IMR-90 (cell line): ENCODE measurements at places on chromosomes 1 and 21. TPM values are rescaled to one million over a fixed set of nuclear protein-coding genes. Genes with fewer than 3 reads are reported as not detected.

PLD5 gene
- not detected in 2 replicates for total RNA-seq

CHD5 gene
- total RNA-seq = under 0.01 TPM in 1 of 2 replicates, not detected in the other

LRRC8C gene
- total RNA-seq = 12.9 and 15.3 TPM in 2 replicates

KRTAP19-1 gene
- not detected in 2 replicates for total RNA-seq

EDN2 gene
- total RNA-seq = not detected in 2 replicates

LMX1A gene
- not detected in 2 replicates for total RNA-seq

DPT gene
- total RNA-seq = not detected in 2 replicates

SPRR1B gene
- not detected in 2 replicates for total RNA-seq

ITLN2 gene
- total RNA-seq = not detected in 2 replicates

ECE1 gene
- 60.0 and 61.8 TPM in 2 replicates for total RNA-seq

FTCD gene
- not detected in 2 replicates for total RNA-seq

APCS gene
- total RNA-seq = not detected in 2 replicates

SGIP1 gene
- total RNA-seq = 27.1 and 43.6 TPM in 2 replicates

ZYG11A gene
- total RNA-seq = 1.9 and 2.0 TPM in 2 replicates

PM20D1 gene
- total RNA-seq = not detected in 2 replicates

KCNQ4 gene
- total RNA-seq = not detected in 2 replicates

PALMD gene
- total RNA-seq = 0.72 and 1.1 TPM in 2 replicates

C8B gene
- not detected in 2 replicates for total RNA-seq

TUFT1 gene
- 30.3 and 33.3 TPM in 2 replicates for total RNA-seq

S100A2 gene
- 3.6 and 4.4 TPM in 2 replicates for total RNA-seq

FCRL5 gene
- not detected in 2 replicates for total RNA-seq

ADCY10 gene
- total RNA-seq = under 0.01 TPM in 2 replicates

CFAP107 gene
- not detected in 2 replicates for total RNA-seq

EPHB2 gene
- 54.7 and 58.8 TPM in 2 replicates for total RNA-seq

SLC44A5 gene
- under 0.01 TPM in 2 replicates for total RNA-seq

FAM43B gene
- total RNA-seq = not detected in 2 replicates

MIA3 gene
- total RNA-seq = 35.0 and 43.3 TPM in 2 replicates

CYP4Z1 gene
- total RNA-seq = not detected in 2 replicates

FCGR1A gene
- not detected in 2 replicates for total RNA-seq

L1TD1 gene
- total RNA-seq = not detected in 2 replicates

FGGY gene
- total RNA-seq = 12.8 and 14.0 TPM in 2 replicates

KTI12 gene
- total RNA-seq = 13.1 and 15.2 TPM in 2 replicates

GPR153 gene
- 1.7 and 1.8 TPM in 2 replicates for total RNA-seq

FCRL6 gene
- total RNA-seq = not detected in 2 replicates

LCE1B gene
- not detected in 2 replicates for total RNA-seq

PLEKHN1 gene
- total RNA-seq = 0.28 and 0.54 TPM in 2 replicates

PRDX6 gene
- 293 and 373 TPM in 2 replicates for total RNA-seq

PRR9 gene
- total RNA-seq = not detected in 2 replicates

SLC35E2B gene
- 13.9 and 14.9 TPM in 2 replicates for total RNA-seq

NCMAP gene
- not detected in 2 replicates for total RNA-seq

NKAIN1 gene
- under 0.01 TPM in 2 replicates for total RNA-seq

ALX3 gene
- not detected in 2 replicates for total RNA-seq

FAM177B gene
- total RNA-seq = not detected in 2 replicates

OR2T11 gene
- not detected in 2 replicates for total RNA-seq

GNB1 gene
- 73.5 and 74.7 TPM in 2 replicates for total RNA-seq

BNIPL gene
- under 0.01 TPM in 1 of 2 replicates, not detected in the other for total RNA-seq

PRAMEF27 gene
- not detected in 2 replicates for total RNA-seq

UMODL1 gene
- not detected in 2 replicates for total RNA-seq
